Activated CD8-positive, alpha-beta T cell treated with anti-CD3 and anti-CD28 coated beads, Interleukin-2, amount 10 ng/mL, durations not matched to agents 7 days and 5 days (primary cell): ENCODE measurements at places on chromosomes 12 and 14.

GRCh38 chr14:70907996-70908934 is 1.0 kb downstream of the PCNX1 start:
- H3K36me3 ChIP-seq = peaks cover 26% of the 10 kb centered on the region
- no peaks in the 10 kb centered on the region for H3K27me3 ChIP-seq
- peak overlapping the region; percentile 85 for H3K27ac ChIP-seq
- peak overlapping the region; percentile 85 for H3K4me3 ChIP-seq
- peak; percentile 63 for DNase-seq

GRCh38 chr12:85872497-85873091 is 1.5 kb upstream of the NTS start:
- no peaks in the 10 kb centered on the region for H3K36me3 ChIP-seq
- H3K4me1 ChIP-seq = no peaks in the 10 kb centered on the region
- H3K27ac ChIP-seq = no peak overlapping the region
- no peaks in the 10 kb centered on the region for H3K27me3 ChIP-seq
- H3K4me3 ChIP-seq = no peak overlapping the region

GRCh38 chr14:99402950-99403349 is 77.7 kb downstream of the SETD3 start:
- H3K36me3 ChIP-seq = peaks cover 46% of the 10 kb centered on the region

- no peaks in the 10 kb centered on the region for H3K27me3 ChIP-seq
- H3K36me3 ChIP-seq = no peaks in the 10 kb centered on the region
- no peaks in the 10 kb centered on the region for H3K4me1 ChIP-seq
- H3K4me3 ChIP-seq = no peak overlapping the region
- DNase-seq = no peak
- no peak overlapping the region for H3K27ac ChIP-seq
Observed at GRCh38 chr14:33675415-33676130, 275.3 kb downstream of the EGLN3 start.

GRCh38 chr14:98803196-98803595 is 468.8 kb downstream of the BCL11B start:
- H3K36me3 ChIP-seq = no peaks in the 10 kb centered on the region
- H3K27me3 ChIP-seq = no peaks in the 10 kb centered on the region
- no peak for DNase-seq
- no peaks in the 10 kb centered on the region for H3K4me1 ChIP-seq
- no peak overlapping the region for H3K4me3 ChIP-seq

- no peaks in the 10 kb centered on the region for H3K27me3 ChIP-seq
- H3K36me3 ChIP-seq = no peaks in the 10 kb centered on the region
- no peak overlapping the region for H3K27ac ChIP-seq
- no peak overlapping the region for H3K4me3 ChIP-seq
Observed at GRCh38 chr12:79127271-79127751, 262.7 kb downstream of the SYT1 start.

DNA sequence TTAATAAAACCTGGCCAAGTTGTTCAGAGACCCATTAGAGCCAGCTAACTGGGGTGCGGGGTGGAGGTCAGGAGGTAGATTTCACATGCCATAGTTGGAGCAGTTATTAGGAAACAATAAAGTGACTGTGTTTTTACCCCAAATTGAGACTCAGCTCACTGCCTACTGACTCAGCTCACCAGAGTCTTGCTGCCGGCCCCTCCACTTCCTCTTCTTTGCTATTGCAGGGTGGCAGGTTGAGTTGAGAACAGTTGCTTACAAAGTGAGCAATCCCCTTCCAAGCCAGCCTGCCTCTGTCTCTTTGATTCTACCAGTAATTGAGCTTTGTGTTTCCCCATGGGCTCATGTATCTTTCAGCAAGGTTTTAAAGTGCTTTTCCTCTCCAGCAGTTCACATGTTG is 12.9 kb downstream of the ST8SIA1 start:
- no peaks in the 10 kb centered on the region for H3K4me1 ChIP-seq
- no peak overlapping the region for H3K4me3 ChIP-seq
- H3K27me3 ChIP-seq = peaks cover 2% of the 10 kb centered on the region
- no peak for DNase-seq
- H3K27ac ChIP-seq = no peak overlapping the region
- H3K36me3 ChIP-seq = no peaks in the 10 kb centered on the region

DNA sequence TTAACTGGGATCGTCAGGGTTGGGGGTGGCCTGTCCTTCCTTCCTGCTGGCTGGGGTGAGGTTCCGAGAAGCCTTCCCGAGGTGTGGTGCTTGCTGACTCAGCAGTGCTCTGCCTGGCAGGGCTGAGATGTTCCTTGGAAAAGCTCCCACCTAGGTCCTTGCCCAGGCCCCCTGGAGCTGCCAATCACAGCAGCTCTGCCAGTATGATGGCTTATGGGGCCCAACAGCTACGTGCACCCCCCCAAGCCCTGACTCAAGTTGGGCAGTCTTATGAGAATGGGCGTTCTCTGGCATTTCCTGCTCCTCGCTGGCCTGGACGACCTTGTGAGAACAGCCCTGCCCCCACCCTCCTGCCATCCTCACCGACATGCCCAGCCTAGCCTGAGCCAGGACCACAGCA is 292.2 kb upstream of the CRY1 start:
- H3K4me1 ChIP-seq = peaks cover 38% of the 10 kb centered on the region
- no peaks in the 10 kb centered on the region for H3K27me3 ChIP-seq
- DNase-seq = no peak

DNA sequence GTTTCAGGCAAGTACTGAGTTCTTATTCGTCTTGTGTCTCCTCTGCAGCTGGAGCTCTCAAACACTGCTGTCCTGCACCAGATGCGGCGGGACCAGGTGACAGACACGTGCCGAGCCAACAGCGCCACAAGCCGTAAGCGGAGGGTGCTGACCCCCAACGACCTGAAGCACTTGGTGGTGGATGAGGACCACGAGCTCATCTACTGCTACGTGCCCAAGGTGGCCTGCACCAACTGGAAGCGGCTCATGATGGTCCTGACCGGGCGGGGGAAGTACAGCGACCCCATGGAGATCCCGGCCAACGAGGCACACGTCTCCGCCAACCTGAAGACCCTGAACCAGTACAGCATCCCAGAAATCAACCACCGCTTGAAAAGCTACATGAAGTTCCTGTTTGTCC is 201.2 kb downstream of the SLC41A2 start:
- peak overlapping the region; percentile 16 for H3K27ac ChIP-seq
- H3K4me3 ChIP-seq = no peak overlapping the region
- peaks cover 59% of the 10 kb centered on the region for H3K36me3 ChIP-seq
- no peaks in the 10 kb centered on the region for H3K27me3 ChIP-seq
- H3K4me1 ChIP-seq = peaks cover 10% of the 10 kb centered on the region
- DNase-seq = no peak

DNA sequence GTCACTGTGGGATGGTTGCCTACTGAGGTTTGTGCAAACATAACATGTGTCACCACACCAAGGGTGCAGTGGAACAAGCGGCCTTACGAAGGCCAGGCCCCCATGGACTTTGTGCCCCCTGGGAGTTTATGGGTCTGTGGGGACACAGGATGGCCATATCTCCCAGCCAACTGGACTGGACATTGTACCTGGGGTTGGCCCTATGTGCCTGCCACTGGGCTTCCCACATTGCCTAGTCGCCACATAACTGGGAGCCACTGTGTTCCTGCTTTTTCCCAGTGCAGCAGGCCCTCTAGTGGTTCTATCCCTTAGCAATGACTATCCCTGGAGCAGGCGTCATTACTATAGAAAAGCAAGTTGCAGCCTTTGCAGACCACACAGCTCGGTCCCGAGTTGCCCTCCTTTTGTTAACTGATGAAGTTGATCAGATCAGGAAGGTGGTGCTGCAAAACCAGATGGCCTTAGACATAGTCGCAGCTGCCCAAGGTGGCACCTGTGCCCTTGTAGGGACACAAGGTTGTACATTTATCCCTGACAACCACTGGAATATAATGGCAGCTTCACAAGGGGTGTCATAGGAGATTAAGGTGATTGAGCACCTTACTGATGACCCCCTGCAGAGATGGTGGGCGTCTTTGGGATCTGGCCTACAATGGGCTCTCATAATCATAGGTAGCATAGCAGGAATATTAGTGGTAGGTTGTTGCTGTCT is 15.2 kb upstream of the RNASE12 start:
- no peak for DNase-seq
- no peak overlapping the region for H3K27ac ChIP-seq
- no peak overlapping the region for H3K4me3 ChIP-seq
- peaks cover 4% of the 10 kb centered on the region for H3K4me1 ChIP-seq

DNA sequence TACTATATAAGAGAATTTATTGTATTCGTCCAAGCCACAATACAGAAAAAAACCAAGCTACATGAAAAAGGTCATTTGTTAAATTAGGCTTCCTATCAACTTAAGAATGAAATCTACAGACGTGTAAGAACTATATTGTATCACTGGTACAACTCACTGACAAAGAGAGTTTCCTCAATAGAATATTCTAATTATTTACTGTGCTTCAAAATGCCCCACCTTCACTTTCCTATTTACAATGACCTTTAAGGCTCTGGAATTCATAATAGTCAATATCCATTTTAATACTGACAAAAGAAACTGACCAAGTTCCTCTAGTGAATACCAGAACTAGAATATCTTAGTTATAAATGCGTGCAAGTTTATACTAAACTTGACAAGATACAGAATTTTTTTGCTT is 55.9 kb downstream of the C2CD5 start:
- peaks cover 43% of the 10 kb centered on the region for H3K36me3 ChIP-seq
- no peaks in the 10 kb centered on the region for H3K27me3 ChIP-seq
- H3K4me3 ChIP-seq = no peak overlapping the region

DNA sequence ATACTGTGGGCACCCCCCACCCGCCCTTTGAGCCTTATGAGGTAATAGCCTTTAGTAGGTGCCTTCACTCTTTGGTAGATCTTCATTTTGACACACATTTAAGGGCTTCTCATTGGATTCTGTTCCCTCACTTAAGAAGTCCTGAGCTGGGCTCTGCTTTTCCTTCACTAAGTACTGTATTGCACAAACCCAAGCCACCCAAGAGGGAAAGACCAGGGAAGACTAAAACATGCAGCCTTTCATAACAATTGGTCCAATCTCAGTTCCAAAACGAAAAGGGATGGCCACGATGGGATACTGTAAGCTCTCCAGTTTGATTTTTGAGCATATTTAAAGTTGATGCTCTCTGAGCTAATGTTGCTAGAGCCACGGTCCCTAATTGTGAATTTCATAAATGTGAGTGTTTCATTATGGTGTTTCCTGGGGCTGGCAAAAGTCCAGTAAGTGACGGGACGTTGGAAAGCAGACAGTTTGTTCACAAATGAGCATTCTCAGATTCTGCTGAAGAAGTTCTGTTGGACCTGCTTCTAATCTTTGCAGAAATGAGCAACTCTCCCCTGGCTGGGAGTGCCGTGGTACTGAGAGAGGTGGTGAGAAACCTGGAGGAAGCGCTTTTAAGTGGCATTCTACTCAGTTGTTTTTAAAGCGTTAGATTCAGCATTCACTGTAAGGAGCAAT is 9.4 kb downstream of the SSPN start:
- H3K36me3 ChIP-seq = no peaks in the 10 kb centered on the region
- H3K27ac ChIP-seq = no peak overlapping the region
- H3K27me3 ChIP-seq = peaks cover 18% of the 10 kb centered on the region
- H3K4me3 ChIP-seq = no peak overlapping the region
- H3K4me1 ChIP-seq = no peaks in the 10 kb centered on the region

- H3K27ac ChIP-seq = peak overlapping the region; percentile 55
- H3K36me3 ChIP-seq = no peaks in the 10 kb centered on the region
- peaks cover 38% of the 10 kb centered on the region for H3K4me1 ChIP-seq
- no peak overlapping the region for H3K4me3 ChIP-seq
- DNase-seq = peak; percentile 91
Observed at GRCh38 chr14:105090493-105091053, 25.3 kb upstream of the GPR132 start.
